NCI-H345 (cell line): ENCODE measurements at places on chromosomes 2 and 18.

DNA sequence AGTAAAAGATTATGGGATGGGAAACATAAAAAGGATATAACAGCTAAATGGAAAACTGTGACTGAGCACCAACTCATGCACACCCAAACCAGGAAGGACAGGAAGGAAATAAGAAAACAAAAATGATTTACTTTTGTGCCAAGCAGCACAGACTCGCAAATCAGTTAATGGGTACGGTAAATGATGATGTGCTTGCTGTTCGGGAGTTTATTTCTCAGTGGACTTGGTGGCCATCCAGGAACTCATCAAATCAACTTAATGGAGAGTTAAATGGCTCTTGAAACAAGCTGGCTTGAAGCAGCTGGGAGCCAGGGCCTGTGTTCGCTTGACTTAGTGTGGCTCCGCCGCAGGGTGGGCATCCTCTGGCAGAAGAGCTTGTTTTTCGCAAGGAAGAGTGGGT lies 36.2 kb downstream of the MTCL1 start:
- DNase-seq: no peak

DNA sequence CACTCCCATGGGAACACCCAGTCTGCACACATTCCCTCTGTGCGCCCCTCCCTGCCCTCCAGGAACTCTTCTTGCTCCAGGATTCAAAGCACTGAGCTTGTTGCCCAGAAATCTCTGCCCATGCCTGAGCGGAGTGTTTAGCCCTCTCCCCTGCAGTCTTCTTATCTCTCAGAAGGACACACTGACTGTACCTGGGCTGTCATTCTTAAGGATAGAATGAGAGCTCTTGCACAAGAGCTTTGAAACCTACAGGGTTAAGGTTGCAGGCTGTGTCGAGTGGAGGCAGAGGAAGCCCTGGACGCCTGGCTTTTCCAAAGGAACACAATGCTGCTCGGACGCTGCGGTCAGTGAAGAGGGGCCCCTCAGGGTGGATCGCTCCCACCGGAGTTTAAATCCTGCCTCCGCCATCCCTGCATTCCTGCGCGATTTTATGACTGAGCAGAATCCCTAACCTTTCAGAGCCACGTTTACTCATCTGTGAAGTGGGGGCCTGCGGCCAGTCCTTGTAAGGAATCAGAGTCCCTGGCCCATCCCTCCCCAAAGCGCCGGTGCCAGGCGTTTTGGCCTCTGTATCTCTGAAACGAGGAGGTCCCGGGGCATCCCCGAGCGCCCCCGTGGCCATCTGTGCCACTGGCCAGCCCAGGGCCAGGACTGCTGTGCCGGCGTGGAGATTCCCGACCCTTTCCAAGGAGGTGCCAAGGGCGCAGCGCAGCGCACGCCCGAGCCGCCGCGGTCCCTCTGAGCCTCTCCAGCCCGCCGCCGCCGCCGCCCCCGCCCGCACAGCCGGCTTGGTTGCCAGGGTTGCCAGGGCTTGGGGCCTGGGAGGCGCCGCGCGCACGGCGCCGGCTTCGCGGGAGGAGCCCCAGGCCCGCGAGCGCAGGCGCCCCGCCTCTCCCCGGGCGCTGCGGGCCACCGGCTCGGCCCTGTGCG lies 58.9 kb downstream of the FAM168B start:
- DNase-seq: peak; percentile 44

DNA sequence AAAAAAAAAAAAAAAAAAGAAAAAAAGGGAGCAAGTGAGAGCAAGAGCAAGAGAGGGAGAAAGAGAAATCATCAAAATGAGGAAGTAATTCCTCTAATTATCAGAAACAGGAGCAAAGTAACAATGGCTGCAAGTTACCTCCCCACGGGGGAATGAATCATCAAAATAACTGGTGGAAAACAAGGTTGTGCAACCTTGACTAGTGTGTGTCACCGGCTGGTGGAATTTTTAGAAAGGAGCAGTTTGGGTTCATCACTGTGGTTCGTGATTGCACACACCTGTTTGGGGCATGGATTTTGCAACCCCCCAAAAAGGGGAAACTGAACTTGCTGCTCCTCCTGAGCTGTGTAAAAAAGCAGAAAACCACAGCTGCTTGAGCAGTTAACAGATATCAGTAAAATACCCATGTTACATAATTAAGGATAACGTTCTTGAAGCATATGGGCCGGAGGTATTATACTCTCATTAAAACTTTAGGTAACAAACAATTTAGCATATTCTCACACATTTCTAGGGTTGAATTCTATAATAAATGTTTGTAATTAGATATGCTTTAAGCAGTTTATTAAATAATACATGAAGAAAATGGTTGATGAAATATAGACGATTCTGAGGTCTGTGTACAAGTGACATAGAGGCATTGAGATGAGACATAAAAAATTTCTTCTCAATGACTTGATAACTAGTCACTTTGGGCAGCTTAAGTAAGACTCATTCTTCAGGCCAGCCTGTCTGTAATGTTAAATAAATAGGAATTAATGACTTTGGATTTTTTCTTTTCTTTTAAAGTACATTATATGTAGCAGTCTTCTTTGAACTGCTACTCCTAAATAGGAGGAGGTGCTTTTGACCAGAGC lies 184.2 kb upstream of the ZEB2 start:
- no peak for DNase-seq

GRCh38 chr2:41622301-41622700 lies 425.5 kb upstream of the PKDCC start:
- no peak for DNase-seq

GRCh38 chr18:686339-687111 lies 25.9 kb downstream of the ENOSF1 start:
- peak; percentile 15 for DNase-seq

- no peak for DNase-seq
Observed at GRCh38 chr2:230258483-230258882, 32.9 kb downstream of the SP140 start.
